Kidney (tissue), 22 donors: ENCODE measurements at places on chromosomes 5 and 9. TPM values are rescaled to one million over a fixed set of nuclear protein-coding genes. Genes with fewer than 3 reads are reported as not detected.

The SPATA31D1 gene
- total RNA-seq, result not detected

The DNM1 gene
- 22.6 TPM for total RNA-seq

The PFN3 gene
- not detected for total RNA-seq

The PPIP5K2 gene
- 56.4 TPM for total RNA-seq

The UBE2QL1 gene
- 0.31 TPM for total RNA-seq
